ENCODE measurements at places on chromosomes 11 and 22.
A peak's percentile ranks its signal among the peaks of the same experiment; 100 is the strongest.

DNA sequence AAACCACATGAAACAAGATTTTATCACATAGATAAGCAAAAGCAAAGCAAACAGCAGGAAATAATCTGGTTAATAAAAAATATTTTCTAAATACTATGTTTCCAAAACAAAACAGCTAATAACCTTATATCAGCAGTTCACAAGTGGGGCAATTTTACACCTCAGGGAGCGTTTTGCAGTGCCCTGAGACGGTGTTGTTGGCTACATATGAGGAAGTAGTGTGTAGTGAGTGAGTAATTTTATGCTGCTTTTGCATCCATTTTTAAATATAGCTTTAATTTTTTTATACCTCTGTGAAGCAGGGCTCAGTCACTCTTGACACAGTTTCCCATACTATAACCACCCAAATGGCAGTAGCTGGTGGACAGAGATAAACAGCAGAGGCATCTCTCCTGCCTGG is 438.5 kb upstream of the B3GAT1 start:
- DNase-seq = no peak

GRCh38 chr11:86740628-86741483 is 59.5 kb upstream of the PRSS23 start:
- peak; percentile 47 for DNase-seq

GRCh38 chr11:75615751-75616150 is 53.1 kb downstream of the MAP6 start:
- no peak for DNase-seq

DNA sequence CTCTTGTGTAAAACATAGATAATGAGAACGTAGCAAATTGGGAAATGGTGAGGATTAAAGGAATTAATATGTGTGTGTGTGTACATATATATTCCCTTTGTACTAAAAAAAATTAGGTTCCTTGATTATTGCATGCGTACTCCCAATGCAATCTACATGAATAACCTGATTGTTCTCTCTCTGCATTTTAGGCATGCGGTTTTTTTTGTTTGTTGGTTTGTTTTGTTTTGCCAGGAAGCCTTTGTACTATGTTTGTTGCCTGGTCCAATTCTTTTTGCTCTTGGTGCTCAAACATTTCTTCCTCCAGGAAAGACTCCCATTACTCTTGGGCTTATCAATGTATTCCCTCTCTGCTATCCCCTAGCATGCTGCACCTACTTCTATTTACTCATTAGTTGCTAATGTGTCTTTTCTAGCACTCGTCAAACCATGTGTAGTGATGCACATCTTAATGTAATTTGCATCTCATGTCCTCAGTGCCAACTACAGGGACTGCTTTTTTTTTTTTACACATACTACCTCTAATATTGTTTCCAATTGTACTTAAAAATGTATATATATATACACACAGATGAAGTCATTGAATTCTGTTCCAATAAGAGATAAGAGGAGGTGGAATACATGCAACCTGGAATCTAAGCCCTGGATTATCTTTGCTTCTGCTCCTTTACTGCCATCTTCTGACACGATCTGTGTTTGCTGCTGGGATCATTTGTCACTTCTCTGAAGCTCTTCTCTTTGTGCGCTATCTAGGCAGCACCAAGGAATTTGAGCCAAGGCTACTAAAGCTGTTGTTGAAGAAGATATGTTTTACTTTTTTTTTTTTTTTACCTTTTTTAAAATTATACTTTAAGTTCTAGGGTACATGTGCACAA is 197.2 kb upstream of the ANO3 start:
- DNase-seq = no peak

GRCh38 chr11:862081-862661 is 19.5 kb downstream of the TSPAN4 start:
- no peak for DNase-seq
